ENCODE measurements at places on chromosomes 5 and 9. TPM values are rescaled to one million over a fixed set of nuclear protein-coding genes. Genes with fewer than 3 reads are reported as not detected.

The QRFP gene
- total RNA-seq: not detected

The CCNI2 gene
- total RNA-seq: not detected

The TRAF2 gene
- 0.88 TPM for total RNA-seq

The INSL6 gene
- total RNA-seq: not detected

The HTR4 gene
- total RNA-seq: not detected

The TMEM215 gene
- 0.55 TPM for total RNA-seq

The FGD3 gene
- 0.29 TPM for total RNA-seq

The WDR31 gene
- 2.8 TPM for total RNA-seq

The ZNF883 gene
- 6.6 TPM for total RNA-seq

The ABO gene
- 0.41 TPM for total RNA-seq

The S100Z gene
- not detected for total RNA-seq

The PHF24 gene
- under 0.01 TPM for total RNA-seq

The RABL6 gene
- total RNA-seq: 28.8 TPM

The SMIM32 gene
- 3.0 TPM for total RNA-seq

The SPEF2 gene
- 30.0 TPM for total RNA-seq

The SPINK4 gene
- not detected for total RNA-seq

The IFNB1 gene
- not detected for total RNA-seq

The TMEM171 gene
- total RNA-seq: not detected

The SAXO1 gene
- 0.37 TPM for total RNA-seq

The SPINK7 gene
- not detected for total RNA-seq

The GABRA1 gene
- total RNA-seq: not detected
